Stimulated activated CD4-positive, alpha-beta T cell treated with anti-CD3 and anti-CD28 coated beads, Interleukin-4, amount 100 ng/mL, for 1 hour (primary cell): ENCODE measurements at places on chromosomes 13 and 19.

- DNase-seq: no peak
Measured at GRCh38 chr13:108267347-108267746, 2.2 kb upstream of the TNFSF13B start.

DNA sequence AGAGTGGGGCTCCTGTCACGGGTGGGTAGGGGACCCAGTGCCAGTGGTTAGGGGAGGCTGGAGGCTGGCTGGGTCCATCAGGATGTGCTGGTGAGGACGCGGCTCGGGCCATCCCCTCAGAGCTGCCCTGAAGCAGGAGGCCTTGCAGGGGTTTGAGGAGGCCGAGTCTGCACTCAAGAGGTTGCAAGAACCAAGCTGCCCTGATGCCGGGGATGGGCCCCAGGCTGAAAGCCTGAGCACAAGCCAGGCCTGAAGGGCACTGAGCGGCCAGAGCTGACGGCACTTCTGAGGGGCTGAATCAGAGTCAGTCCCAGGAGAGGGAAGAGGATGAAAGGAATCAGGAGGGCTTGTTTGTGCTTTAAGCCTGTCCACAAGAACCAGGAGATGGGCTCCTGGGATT, 92.9 kb downstream of the RGCC start:
- no peak for DNase-seq

- DNase-seq: no peak
Measured at GRCh38 chr13:92896842-92897241, 329.8 kb upstream of the GPC6 start.

DNA sequence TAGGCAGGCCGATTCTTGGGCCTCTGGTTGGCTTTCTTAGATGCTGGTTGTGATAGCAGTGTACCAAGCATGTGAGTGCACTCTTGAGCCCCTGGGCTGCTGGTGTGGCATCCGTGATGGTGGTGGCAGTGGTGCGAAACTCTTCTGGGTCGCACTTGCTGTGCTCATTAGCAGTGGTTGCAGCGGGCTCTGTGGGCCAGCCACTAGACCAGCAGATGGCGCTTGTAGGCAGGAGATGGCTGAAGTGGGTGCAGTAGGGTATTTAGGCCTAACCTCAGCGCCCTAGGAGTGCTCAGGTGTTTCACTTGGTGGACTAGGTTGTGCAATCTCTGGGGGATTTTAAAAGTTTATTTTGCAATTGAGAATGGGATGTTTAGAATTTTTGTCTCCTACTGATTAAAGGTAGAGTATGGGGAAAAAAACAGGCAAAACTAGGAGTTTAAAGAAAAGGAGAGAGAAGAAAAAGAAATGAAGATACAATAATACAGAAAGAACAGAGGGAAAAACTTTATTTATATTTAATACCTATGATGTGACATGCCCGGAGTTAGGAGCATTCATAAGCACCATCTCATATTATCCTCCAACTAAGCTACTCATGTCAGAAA, 4.3 kb upstream of the ZNF17 start:
- DNase-seq: peak; percentile 68

DNA sequence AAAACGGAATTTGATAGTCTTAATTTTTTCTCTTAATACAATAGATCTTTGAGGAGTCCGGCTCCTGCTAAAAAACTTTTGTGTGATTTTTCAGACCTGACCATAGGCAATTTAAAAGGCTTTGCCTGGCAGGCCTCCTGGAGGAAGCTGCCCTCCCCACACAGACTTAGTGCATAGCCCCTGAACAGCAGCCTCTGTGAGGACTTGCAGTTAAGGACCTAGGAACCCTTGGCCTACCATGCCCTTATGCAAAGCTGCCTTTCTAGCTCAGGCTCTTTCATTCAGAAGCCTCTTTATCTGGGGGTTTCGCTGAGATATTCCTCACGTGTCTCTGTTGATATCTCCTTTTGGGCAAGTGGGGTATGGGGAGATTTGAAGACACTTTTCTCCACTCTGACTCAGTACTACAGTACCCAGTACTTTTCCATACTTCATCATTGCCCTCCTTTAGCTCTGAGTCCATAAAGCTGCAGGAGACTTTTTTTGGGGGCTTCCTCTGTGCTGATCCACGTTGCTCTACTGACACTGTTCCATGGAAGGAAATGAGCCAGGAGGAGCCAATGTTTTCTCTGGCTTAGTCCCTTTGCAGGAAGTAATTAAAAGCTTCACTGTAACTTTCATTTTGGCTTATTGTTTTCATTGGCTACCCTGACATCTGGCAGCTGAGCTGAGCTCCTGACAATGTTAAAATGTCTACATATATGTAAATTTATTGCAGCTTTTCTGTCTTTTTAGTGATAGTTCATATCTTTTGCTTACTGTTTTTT, 283.1 kb downstream of the TDRD3 start:
- DNase-seq: no peak

DNA sequence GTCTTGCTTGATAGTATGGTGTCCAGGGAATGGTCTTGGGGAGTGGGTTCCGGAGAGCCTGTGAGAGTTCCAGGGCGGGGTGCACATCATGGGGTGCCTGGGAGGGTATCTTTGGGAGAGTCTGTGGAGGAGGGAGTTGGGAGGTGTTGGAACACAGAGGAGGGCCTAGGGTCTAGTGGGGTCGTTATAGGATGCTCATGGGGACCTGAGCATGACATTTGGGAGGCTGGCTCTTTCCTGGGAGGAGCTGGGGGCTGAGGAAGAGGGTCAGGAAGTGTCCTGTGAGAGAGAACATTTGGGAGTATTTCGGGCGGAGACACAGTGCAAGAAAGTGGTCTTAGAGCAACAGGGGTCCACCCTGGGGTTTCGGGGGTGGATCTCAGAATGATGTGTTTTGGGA, 2.7 kb downstream of the ACTL9 start:
- DNase-seq: no peak

GRCh38 chr19:17220207-17220758, 5.1 kb downstream of the USE1 start:
- peak; percentile 35 for DNase-seq

DNA sequence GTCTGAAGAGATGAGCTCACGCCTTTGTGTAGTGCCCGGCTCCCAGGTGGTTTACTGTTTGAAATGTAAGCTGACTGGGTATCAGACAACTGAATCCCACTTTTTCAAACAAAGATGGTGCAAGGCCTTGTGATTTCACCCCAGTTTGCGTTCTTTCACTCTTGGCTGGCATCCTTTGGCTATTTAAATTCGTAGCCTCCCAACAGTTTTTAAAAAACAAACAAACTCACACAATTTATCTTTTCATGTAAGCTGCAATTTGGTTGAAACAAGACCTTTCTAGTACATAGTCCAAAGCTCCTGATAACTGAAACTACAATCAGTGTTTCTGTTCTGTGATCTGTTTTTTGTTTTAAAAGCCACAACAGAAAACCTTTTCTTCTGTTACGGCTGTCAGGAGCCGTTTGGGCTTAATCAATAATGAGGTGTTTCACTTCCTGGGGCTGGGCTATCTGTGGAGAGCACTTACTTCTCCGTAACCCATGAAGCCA, 65.1 kb upstream of the NPAS1 start:
- no peak for DNase-seq

- no peak for DNase-seq
Measured at GRCh38 chr13:19618977-19619376, 14.5 kb upstream of the MPHOSPH8 start.

DNA sequence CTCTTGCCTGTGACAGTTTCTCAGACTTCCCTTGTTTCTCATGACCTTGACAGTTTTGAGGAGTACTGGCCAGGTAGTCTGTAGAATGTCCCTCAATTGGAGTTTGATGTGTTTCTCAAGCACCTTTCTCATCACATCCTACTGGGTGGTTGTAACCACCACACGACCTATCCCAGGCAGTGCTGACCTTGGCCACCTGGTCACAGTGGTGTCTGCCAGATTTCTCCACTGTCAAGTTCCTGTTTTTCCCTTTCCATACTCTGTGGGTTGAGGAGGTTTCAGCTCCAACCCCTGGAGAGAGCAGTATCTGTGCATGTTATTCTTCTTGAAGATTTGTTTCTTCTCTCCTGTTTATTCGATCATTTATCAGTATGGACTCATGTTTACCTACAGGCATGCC, 8.4 kb upstream of the UPF3A start:
- DNase-seq: no peak
